Airway epithelial cell (primary cell): ENCODE measurements at places on chromosomes 12 and 14. TPM values are rescaled to one million over a fixed set of nuclear protein-coding genes. Genes with fewer than 3 reads are reported as not detected.

Gene LIN7A
- 0.09 and 0.56 TPM in 2 replicates for total RNA-seq

Gene DEPDC4
- total RNA-seq, result 2.0 and 3.1 TPM in 2 replicates

Gene KLRG1
- 0.28 TPM in 1 of 2 replicates, not detected in the other for total RNA-seq

Gene ISM2
- 0.14 TPM in 1 of 2 replicates, not detected in the other for total RNA-seq

Gene MMP19
- total RNA-seq, result 1.1 and 1.2 TPM in 2 replicates

Gene PPP1R36
- total RNA-seq, result 0.14 TPM in 1 of 2 replicates, not detected in the other

Gene RBP5
- not detected in 2 replicates for total RNA-seq

Gene TC2N
- total RNA-seq, result 20.7 and 24.5 TPM in 2 replicates

Gene HAL
- total RNA-seq, result under 0.01 TPM in 1 of 2 replicates, not detected in the other

Gene EGLN3
- 18.0 and 25.5 TPM in 2 replicates for total RNA-seq

Gene YBX3
- 371 and 373 TPM in 2 replicates for total RNA-seq

Gene FBXL14
- 3.7 and 5.7 TPM in 2 replicates for total RNA-seq

Gene BMAL2
- total RNA-seq, result 30.8 and 47.3 TPM in 2 replicates

Gene LALBA
- not detected in 2 replicates for total RNA-seq

Gene PIANP
- not detected in 2 replicates for total RNA-seq

Gene FAR2
- total RNA-seq, result 3.9 and 7.1 TPM in 2 replicates

Gene HECTD1
- 91.3 and 107 TPM in 2 replicates for total RNA-seq
